ENCODE measurements at places on chromosomes 1 and 21. TPM values are rescaled to one million over a fixed set of nuclear protein-coding genes. Genes with fewer than 3 reads are reported as not detected.

The SYT14 gene
- 75.1 TPM for total RNA-seq

The DMRTA2 gene
- 5.3 TPM for total RNA-seq

The LCE5A gene
- not detected for total RNA-seq

The ILDR2 gene
- total RNA-seq, result 30.4 TPM

The ZNF593 gene
- total RNA-seq, result 13.1 TPM

The FAM131C gene
- 1.9 TPM for total RNA-seq

The ARTN gene
- total RNA-seq, result 0.31 TPM

The VHLL gene
- 1.3 TPM for total RNA-seq

The FMOD gene
- total RNA-seq, result not detected

The VSIG8 gene
- 0.31 TPM for total RNA-seq

The CSF3R gene
- total RNA-seq, result 5.0 TPM

The LAMC1 gene
- total RNA-seq, result 45.7 TPM

The RGSL1 gene
- total RNA-seq, result not detected

The CFAP107 gene
- not detected for total RNA-seq

The KCNA3 gene
- total RNA-seq, result 36.0 TPM

The PRDM16 gene
- total RNA-seq, result 20.7 TPM

The CCDC190 gene
- total RNA-seq, result 0.94 TPM

The MFSD2A gene
- 18.8 TPM for total RNA-seq

The SPEN gene
- total RNA-seq, result 122 TPM

The ZFP69B gene
- total RNA-seq, result 23.8 TPM

The EPHA10 gene
- 11.9 TPM for total RNA-seq

The ARPC5 gene
- 71.7 TPM for total RNA-seq

The C4BPA gene
- total RNA-seq, result not detected

The LYPD8 gene
- total RNA-seq, result not detected

The MAP7D1 gene
- 76.7 TPM for total RNA-seq

The CADM3 gene
- 148 TPM for total RNA-seq

The TMEM240 gene
- 20.3 TPM for total RNA-seq

The UTS2 gene
- not detected for total RNA-seq

The BCAS2 gene
- total RNA-seq, result 36.6 TPM

The CDA gene
- not detected for total RNA-seq

The OR2T29 gene
- total RNA-seq, result not detected

The GUCA2B gene
- not detected for total RNA-seq

The TDRKH gene
- 28.2 TPM for total RNA-seq

The C8A gene
- not detected for total RNA-seq

The LAMC2 gene
- total RNA-seq, result 0.31 TPM

The PAQR6 gene
- 6.6 TPM for total RNA-seq

The MEGF6 gene
- total RNA-seq, result 14.1 TPM

The USH2A gene
- 0.31 TPM for total RNA-seq

The SFT2D2 gene
- total RNA-seq, result 46.3 TPM

The KIF26B gene
- total RNA-seq, result 51.3 TPM

The S100B gene
- 9.4 TPM for total RNA-seq

The LYPLAL1 gene
- total RNA-seq, result 44.4 TPM

The CSRP1 gene
- 15.0 TPM for total RNA-seq
